ENCODE measurements at places on chromosomes 6 and 20.

DNA sequence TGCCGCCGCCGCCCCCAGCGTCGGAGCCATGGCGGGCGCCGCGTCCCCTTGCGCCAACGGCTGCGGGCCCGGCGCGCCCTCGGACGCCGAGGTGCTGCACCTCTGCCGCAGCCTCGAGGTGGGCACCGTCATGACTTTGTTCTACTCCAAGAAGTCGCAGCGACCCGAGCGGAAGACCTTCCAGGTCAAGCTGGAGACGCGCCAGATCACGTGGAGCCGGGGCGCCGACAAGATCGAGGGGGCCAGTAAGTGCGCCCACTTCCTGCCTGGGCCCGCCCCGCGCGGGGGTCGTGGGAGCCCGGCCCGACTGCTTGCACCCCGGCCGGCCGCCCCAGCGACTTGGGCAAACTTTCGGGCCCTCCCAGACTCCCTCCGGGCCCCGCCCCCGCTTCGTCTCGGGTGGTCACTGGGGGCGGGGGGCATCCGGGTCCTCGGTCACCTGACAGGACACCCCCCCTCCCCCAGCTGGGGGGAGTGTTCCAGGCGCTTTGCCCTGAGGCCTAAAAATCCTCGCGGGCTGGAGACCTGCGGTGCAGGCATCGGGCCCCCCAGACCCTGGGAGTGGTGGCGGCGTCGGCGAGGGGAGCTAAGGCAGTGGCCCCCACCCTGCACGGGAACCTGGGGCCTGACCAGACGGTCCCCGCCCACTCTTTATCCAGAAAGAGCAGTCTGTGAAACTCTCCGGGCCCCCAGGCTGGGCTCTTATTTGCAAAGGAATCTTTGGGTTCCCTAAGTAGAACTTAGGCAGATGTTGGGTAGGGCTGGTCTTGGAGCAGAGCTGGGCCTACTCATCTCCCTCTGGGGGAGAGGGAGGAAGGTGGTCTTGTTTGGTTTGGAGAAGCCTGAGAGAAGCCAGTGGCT lies 501 bp downstream of the PLCG1 start:
- DNase-seq = no peak

- no peak for DNase-seq
Measured at GRCh38 chr6:70164556-70164955, 138.3 kb downstream of the COL9A1 start.

DNA sequence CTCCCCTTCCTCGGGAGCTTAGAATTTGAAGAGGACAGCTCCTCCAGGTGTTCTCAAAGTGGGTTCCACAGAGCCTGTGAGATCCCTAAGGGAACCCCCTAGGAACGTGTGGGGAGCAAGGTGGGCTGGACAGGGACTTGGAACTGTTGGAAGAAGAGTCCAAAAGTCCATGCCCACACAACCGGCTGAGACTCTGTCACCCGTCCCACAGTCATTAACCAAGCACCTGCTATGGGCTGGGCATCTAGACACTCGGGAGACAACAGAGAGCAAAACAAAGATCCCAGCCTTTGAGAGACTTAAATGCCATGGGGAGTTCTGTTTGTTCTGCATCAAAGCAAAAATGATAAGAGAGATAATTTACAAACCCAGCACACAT lies 51.9 kb upstream of the SAYSD1 start:
- no peak for DNase-seq

GRCh38 chr20:18613553-18613952 lies 25.7 kb downstream of the DTD1 start:
- DNase-seq = no peak

- DNase-seq = peak; percentile 97
Measured at GRCh38 chr20:44646023-44646640, 5.4 kb downstream of the ADA start.

GRCh38 chr20:34564833-34565232 lies 6.3 kb downstream of the MAP1LC3A start:
- DNase-seq = no peak

GRCh38 chr6:88298066-88298845 lies 132.1 kb upstream of the CNR1 start:
- DNase-seq = no peak

- peak; percentile 19 for DNase-seq
Measured at GRCh38 chr6:106666282-106667021, 37.1 kb downstream of the QRSL1 start.

DNA sequence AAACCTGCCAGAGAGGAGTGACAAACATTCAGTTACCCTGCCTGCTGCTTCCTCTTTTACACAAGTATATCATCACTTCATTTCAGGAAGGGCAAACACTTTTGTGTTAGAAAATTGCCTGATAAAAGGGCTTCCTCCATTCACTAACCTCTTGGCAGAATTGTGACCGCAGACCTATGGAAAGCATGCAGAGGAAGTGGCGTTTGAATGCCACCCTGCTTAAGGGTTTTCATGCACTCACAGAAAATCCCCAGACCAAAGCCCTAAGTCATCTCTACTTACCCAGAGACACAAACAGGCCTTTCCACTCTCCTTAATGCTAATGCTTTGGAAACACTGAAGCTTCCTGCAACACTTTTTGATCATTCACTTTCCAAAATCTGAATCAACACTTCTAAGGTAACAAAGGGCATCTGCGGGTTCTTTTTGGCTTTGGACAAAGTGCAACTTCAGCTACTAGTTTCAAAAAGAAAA lies 22.1 kb upstream of the RALGAPA2 start:
- DNase-seq = peak; percentile 96

DNA sequence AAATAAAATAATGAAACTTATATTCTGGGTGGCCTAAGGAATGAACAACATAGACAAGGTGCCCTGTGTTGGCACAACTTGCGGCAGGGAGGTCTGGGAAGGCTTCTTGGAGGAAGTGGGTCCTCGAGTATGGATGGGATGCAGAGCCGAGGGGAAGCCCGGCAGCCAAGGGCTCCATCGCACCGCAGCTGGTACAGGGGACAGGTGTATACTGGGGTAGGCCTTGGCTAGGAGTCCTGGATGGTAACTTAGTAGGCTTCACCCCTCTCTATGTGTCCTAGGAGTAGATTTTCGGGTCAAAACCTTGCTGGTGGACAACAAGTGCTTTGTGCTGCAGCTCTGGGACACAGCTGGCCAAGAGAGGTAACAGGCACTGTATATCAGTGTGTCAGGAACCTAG lies 28.0 kb downstream of the RAB44 start:
- no peak for DNase-seq

GRCh38 chr20:44747166-44748004 lies 1.7 kb downstream of the KCNK15 start:
- DNase-seq = peak; percentile 75

GRCh38 chr20:45934046-45934585 lies 367 bp upstream of the PCIF1 start:
- DNase-seq = no peak

DNA sequence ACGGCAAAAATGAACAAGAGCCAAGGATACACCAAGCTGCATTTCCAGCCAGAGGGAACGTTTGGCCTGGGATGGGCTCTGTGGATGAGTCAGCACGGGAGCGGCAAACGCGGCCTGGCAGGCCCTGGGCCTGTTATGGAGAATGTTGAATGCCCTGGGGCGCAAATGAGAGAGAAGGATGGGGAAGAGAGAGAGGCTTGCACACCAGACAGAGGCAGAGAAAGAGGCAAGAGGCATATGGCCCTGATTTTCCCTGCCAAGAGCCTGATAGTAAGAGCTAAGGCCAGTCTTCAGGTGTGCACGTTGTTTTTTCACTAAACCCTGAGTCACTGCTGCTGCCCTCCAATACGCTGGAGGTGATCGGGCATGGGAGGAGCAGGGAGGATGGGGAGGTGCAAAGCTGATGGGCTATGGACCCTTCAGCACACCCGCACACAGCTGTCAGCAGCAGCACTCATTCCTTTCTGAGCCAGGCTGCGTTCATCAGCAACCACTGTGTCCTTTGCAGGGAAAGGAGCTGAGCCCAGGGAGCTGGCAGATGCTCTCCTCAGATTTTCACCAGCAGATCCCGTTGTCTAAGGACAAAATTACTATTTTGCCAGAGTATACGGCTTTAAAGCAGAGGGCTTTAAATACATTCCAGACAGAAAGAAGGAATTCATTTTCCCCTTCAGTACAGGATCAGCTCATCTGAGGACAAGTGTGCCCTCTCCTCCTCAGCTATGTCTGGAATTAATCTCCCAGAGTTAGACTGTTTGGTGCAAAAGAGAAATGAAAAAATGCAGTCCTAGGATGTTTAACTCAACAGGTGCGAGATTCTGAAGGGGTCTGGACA lies 61.7 kb upstream of the SLC22A23 start:
- DNase-seq = no peak

GRCh38 chr6:104642871-104643270 lies 216.8 kb downstream of the HACE1 start:
- DNase-seq = no peak

- DNase-seq = no peak
Measured at GRCh38 chr6:46940433-46941226, 18.9 kb upstream of the ADGRF5 start.

DNA sequence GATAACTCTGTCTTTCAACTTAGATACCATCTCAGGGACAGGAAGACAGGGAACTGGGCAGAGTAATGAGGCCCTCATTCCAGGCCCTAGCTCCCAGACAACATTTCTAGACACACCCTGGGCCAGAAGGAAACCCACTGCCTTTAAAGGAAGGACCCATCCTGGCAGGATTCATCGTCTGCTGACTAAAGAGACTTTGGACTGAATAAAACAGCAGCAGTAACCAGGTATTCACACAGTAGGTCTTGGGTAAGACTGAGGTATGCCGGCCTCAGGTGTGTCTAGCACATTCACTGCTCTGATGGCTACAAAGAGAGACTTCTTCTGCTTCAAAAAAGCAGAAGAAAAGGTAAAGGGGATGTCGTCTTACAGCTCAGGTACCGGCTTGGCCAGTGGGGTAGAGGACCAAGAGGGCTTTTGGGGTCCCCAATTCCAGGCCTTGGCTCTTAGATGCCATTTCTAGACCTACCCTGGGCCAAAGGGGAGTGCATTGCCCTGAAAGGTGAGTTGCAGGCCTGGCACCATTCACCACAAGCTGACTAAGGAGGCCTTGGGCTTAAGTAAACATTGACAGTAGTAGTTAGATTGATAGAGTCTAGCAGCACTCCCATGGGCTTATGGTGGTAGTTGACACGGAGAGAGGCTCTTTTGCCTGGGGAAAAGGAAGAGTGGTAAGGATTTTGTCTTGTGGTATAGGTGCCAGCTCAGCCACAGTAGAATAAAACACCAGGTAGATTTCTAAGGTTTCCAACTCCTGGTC lies 13.4 kb downstream of the SNX14 start:
- DNase-seq = no peak

GRCh38 chr6:5510331-5511133 lies 249.2 kb downstream of the FARS2 start:
- no peak for DNase-seq

GRCh38 chr6:124234801-124235200 lies 431.1 kb downstream of the NKAIN2 start:
- DNase-seq = no peak

GRCh38 chr6:15966000-15966520 lies 162.8 kb upstream of the MYLIP start:
- no peak for DNase-seq

- DNase-seq = no peak
Measured at GRCh38 chr6:34455831-34456230, 10.0 kb upstream of the PACSIN1 start.

DNA sequence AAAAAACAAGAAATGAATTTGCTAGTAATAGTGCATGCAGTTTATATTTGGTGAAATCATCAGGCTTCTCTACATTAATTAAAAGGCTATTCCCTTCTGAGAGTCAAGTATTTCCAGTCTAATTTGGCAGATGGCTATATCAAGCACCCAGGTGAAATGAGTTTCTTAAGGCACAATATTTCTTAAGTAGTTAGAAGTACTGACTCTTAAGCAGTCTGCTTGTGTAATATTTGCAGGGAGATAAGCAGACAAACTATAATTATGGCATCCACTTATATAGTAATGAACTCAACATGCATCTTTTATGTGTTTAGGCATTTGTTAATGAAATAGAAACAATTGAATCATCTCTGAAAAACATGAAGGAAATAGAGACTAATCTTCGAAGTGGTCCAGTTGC lies 189.2 kb downstream of the UTRN start:
- no peak for DNase-seq

DNA sequence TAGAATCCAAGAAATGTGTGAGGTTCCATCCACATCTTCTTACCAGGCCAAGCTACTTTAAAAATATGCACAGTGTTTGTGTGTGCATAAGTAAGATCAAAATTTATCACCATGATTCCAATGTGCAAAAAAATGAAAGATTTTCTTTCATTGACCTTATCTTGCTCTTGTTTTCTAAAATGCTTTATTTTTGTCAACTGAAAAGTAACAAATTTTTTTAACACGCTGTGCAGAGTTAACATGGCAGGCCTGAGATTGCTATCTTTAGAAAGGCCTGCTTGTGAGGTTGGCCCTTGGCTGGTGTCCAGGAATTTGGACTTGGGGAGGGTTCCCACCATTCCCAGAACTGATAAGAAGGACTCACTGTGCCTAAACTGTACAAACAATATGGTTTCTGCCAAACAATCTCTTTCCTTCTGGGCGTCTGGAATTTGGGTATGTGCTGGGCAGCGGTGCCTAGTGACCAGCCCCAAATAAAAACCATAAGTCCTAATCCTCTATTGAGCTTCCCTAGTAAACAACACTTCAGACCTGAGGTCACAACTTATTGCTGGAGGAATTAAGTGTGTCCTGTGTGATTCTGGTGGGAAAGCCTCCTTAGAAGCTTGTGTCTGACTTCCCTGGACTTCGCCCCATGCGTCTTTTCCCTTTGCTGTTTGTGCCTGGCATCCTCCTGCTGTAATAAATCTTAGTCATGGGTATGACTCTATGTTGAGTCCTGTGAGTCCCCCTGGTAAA lies 19.8 kb upstream of the MYLIP start:
- no peak for DNase-seq

- DNase-seq = no peak
Measured at GRCh38 chr6:20933057-20933788, 399.0 kb downstream of the CDKAL1 start.

GRCh38 chr20:64100946-64101688 lies 6.2 kb downstream of the NPBWR2 start:
- DNase-seq = no peak

GRCh38 chr6:4904461-4905025 lies 99.3 kb downstream of the RPP40 start:
- no peak for DNase-seq

DNA sequence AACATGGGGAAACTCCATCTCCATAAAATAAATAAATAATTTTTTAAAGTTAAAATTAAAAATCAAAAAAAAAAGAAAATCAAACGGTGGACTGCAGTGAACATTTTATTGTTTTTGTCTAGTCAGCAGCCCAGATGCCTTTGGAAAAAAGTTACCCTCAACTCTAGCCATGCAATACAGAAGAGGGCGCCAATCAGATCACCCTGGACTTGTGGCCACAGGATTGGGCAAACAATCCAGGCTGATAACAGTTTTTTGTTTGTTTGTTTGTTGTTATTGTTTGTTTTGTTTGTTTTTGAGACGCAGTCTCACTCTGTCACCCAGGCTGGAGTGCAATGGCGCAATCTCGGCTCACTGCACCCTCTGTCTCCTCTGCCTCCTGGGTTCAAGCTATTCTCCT lies 30.5 kb upstream of the NELFCD start:
- no peak for DNase-seq

DNA sequence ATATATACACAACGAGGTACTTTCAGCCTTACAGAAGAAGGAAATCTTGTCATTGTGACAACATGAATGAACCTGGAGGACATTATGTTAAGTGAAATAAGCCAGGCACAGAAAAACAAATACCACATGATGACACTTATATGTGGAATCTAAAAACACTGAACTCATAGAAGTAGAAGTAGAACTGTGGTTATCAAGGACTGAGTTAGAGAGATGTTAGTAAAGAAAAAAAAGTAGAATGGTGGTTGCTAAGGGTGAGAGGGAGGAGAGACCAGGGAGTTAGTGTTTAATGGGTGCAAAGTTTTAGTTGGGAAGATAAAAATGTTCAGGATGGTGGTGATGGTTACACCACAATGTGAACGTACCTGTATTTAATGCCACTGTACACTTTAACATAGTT lies 4.8 kb upstream of the STX11 start:
- DNase-seq = no peak

Data from KBM-7 (cell line).